ENCODE measurements at places on chromosomes 13 and 19.

GRCh38 chr19:27792576-27793127 is 1420.3 kb downstream of the UQCRFS1 start:
- H3K36me3 ChIP-seq = peaks cover 33% of the 10 kb centered on the region
- H3K27ac ChIP-seq = peak overlapping the region; percentile 91
- H3K4me1 ChIP-seq = peaks cover 30% of the 10 kb centered on the region
- no peaks in the 10 kb centered on the region for H3K27me3 ChIP-seq

GRCh38 chr13:112775791-112776279 is 86.0 kb downstream of the ATP11A start:
- H3K27me3 ChIP-seq = no peaks in the 10 kb centered on the region
- peaks cover 5% of the 10 kb centered on the region for H3K4me1 ChIP-seq
- H3K36me3 ChIP-seq = peaks cover 3% of the 10 kb centered on the region
- no peak overlapping the region for H3K4me3 ChIP-seq

DNA sequence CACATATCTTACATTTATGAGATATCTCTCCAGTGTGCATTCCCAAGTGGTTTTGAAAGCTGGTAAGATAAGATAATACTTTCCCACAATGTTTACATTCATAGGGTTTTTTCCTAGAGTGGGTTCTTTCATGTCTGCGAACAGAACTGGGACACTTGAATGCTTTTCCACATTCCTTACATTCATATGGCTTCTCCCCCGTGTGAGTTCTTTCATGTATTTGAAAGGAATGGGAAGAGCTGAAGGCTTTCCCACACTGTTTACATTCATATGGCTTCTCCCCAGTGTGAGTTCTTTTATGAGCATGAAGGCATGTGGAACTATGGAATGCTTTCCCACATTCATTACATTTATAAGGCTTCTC is 19.7 kb downstream of the ZNF433 start:
- H3K36me3 ChIP-seq = peaks cover 55% of the 10 kb centered on the region
- no peaks in the 10 kb centered on the region for H3K4me1 ChIP-seq
- no peak overlapping the region for H3K27ac ChIP-seq
- DNase-seq = no peak

DNA sequence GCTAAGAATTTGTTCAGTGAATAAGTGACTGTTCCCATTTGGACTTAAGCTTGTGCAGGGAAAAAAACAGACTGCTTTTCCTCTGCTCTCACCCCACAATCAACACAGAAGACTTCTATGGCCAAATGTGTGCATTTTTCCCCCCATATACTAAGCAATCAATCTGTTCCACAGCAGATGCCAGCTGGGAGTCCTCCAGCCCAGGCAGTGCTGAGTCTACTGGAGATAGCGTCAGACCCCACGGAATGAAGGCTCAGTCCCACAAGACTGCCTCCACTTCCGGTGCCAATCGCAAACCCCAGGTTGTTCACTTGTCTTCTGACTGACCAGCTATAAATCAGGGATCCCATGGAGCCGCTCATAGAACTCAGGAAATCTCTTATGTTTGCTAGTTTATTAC is 69.5 kb upstream of the ANKRD10 start:
- DNase-seq = no peak
- no peak overlapping the region for H3K27ac ChIP-seq
- H3K27me3 ChIP-seq = peaks cover 54% of the 10 kb centered on the region
- no peak overlapping the region for H3K4me3 ChIP-seq
- no peaks in the 10 kb centered on the region for H3K36me3 ChIP-seq
- no peaks in the 10 kb centered on the region for H3K4me1 ChIP-seq

DNA sequence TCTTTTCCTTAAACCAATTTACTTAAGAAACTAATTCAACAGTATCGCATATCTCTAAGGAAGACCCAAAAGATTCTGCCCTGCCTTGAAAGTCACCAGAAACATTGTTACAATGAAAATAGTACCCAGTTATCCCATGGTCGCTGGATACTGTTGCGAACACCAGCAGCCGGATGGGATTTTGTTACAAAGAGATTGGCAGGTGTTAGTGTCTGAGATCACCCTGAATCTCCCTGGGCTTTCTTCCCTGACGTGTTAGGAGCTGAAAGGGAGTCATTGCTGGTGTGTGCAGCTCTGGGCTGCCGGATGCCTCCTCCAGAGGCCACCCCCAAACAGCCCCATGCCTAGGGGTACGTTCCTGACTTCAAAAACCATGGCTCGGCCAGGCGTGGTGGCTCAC is 38.2 kb downstream of the PTPRS start:
- no peaks in the 10 kb centered on the region for H3K4me1 ChIP-seq
- H3K27me3 ChIP-seq = no peaks in the 10 kb centered on the region
- H3K27ac ChIP-seq = no peak overlapping the region
- no peak for DNase-seq
- H3K4me3 ChIP-seq = no peak overlapping the region
- no peaks in the 10 kb centered on the region for H3K36me3 ChIP-seq

GRCh38 chr13:110702591-110703526 is 3.1 kb downstream of the CARS2 start:
- H3K4me1 ChIP-seq = peaks cover 60% of the 10 kb centered on the region
- no peak for DNase-seq
- no peaks in the 10 kb centered on the region for H3K27me3 ChIP-seq
- peaks cover 42% of the 10 kb centered on the region for H3K36me3 ChIP-seq

DNA sequence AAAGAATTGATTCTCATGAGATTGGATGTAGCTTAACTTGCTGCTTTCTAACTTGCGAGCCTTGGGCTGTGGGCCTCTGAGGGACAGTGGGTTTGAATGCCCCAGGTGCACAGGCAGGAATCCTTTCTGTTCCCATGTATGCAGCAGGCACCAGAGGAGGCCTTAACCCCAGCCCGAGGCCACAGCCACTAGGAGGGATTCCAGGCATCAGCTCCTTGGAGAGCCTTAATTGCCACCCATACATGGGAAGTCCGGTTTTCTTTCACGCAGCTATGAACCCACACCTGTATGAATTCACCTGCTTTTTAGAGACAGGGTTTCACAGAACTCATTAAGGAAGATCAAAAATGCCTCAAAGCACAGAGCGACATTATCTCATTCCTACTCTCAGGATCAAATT is 117.9 kb downstream of the CRYL1 start:
- peaks cover 19% of the 10 kb centered on the region for H3K36me3 ChIP-seq
- no peak for DNase-seq

DNA sequence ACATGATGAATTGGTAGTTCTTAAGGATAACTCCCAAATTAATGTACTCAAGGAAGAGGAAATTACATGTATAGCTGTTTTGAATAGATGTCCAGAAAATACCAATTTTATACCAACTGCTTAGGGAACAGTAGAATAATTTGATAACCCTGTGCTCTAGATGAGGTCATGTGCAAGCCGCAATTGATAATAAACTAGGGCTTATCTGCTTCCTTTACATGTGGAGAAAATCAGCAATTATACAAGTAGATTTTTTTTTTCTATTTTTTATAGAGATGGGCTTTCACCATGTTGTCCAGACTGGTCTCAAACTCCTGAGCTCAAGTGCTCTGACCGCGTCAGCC is 9.3 kb downstream of the TPT1 start:
- DNase-seq = no peak
- peaks cover 87% of the 10 kb centered on the region for H3K4me1 ChIP-seq
- no peak overlapping the region for H3K4me3 ChIP-seq
- peaks cover 46% of the 10 kb centered on the region for H3K36me3 ChIP-seq
- no peak overlapping the region for H3K27ac ChIP-seq

- H3K27me3 ChIP-seq = peaks cover 56% of the 10 kb centered on the region
- peaks cover 31% of the 10 kb centered on the region for H3K4me1 ChIP-seq
- H3K4me3 ChIP-seq = peak overlapping the region; percentile 4
- no peak overlapping the region for H3K27ac ChIP-seq
- peaks cover 20% of the 10 kb centered on the region for H3K36me3 ChIP-seq
These were observed 2.1 kb upstream of the PCDH17 start for GRCh38 chr13:57629391-57629804.

DNA sequence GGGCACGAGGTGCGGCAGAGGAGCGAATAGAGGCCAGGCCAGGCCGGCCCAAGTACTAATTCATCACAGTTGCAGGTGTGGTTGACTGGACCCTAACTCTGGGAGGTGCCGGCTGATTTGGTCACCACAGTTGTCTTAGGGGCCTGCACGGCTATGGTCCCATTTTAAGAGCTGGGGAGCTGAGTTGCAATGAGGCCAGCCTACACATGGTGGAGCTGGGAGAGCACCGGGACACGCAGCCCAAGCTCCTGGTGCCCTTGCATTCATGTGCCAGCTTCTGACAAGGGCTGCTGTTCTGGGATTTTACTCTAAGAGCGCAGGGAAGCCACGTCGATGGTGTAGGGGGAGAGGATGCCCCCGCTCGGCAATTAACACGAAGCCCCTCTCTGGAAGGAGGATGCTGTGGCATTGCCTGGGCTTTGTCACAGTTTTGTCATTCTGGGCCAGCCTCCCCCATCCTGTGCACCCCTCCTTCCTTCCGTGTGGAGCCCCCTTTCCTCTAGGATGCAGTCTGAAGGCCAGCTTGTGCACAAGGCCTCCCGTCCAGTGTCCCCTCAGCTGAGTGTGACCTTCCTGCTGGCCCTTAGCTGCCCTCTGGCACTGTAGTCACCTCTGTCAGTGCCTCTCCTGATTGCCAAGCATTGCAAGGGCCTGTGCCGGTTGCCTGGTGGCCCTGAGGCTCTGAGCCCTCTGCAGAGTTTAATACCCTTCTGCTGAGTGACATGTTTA is 109.4 kb upstream of the C1QTNF9B start:
- DNase-seq = no peak
- H3K4me1 ChIP-seq = no peaks in the 10 kb centered on the region
- no peaks in the 10 kb centered on the region for H3K36me3 ChIP-seq
- H3K27me3 ChIP-seq = peaks cover 15% of the 10 kb centered on the region
- no peak overlapping the region for H3K27ac ChIP-seq

DNA sequence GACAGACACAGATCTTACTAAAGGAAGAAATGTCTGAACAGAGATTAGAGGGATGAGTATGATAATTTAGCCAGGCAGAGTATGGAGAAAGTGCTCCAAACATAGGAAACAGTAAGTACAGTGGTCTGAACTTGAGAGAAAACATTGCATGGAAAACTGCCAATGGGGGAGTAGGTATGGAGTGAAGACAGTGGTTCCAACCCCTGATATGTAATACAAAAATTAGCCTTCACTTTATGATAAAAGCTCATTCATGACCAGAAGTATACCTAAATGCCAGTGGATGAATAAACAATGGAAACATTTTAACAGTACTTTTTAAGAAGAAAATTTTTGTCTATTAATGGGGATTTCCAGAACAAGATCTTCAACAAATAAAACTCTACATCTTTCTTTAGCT is 334.0 kb downstream of the DIAPH3 start:
- DNase-seq = no peak
- H3K27me3 ChIP-seq = no peaks in the 10 kb centered on the region
- H3K4me1 ChIP-seq = no peaks in the 10 kb centered on the region
- H3K27ac ChIP-seq = no peak overlapping the region
- H3K36me3 ChIP-seq = no peaks in the 10 kb centered on the region

GRCh38 chr19:55216461-55217198 is 7.3 kb upstream of the PTPRH start:
- peak overlapping the region; percentile 5 for H3K4me3 ChIP-seq
- peaks cover 17% of the 10 kb centered on the region for H3K27me3 ChIP-seq
- peaks cover 14% of the 10 kb centered on the region for H3K4me1 ChIP-seq
- H3K27ac ChIP-seq = no peak overlapping the region
- H3K36me3 ChIP-seq = peaks cover 15% of the 10 kb centered on the region
- peak; percentile 59 for DNase-seq

DNA sequence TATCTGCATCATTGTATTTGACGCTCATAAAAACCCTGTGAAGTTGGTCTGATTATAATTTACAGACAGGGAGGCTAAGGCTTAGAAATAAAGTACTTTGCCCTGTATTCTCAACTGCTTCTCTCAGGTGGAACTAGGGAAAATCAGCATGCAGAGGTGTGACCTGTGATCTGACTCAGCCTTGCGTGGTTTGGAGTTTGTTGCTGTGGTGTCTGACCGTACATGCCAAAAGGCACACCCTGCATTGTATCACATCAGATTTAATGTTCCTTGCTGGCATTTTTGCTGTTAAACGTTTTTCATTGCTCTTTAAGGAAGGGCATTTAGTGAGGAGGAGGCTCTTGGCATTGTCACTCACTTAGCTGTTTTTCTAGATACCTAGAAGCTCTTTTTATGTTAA is 58.8 kb upstream of the C1QTNF9B start:
- peak; percentile 45 for DNase-seq
- H3K27ac ChIP-seq = no peak overlapping the region

GRCh38 chr13:65857942-65858565 is 1372.1 kb downstream of the PCDH9 start:
- H3K4me3 ChIP-seq = no peak overlapping the region
- H3K4me1 ChIP-seq = no peaks in the 10 kb centered on the region
- H3K27ac ChIP-seq = no peak overlapping the region
- DNase-seq = no peak
- no peaks in the 10 kb centered on the region for H3K27me3 ChIP-seq

- no peak overlapping the region for H3K27ac ChIP-seq
- no peak overlapping the region for H3K4me3 ChIP-seq
- no peak for DNase-seq
- H3K36me3 ChIP-seq = no peaks in the 10 kb centered on the region
- no peaks in the 10 kb centered on the region for H3K27me3 ChIP-seq
These were observed 785.6 kb upstream of the KLHL1 start for GRCh38 chr13:70893832-70894231.
